ENCODE measurements at places on chromosomes 12 and 14. TPM values are rescaled to one million over a fixed set of nuclear protein-coding genes. Genes with fewer than 3 reads are reported as not detected.
A peak's percentile ranks its signal among the peaks of the same experiment; 100 is the strongest.

TSPAN19 gene
- total RNA-seq = not detected

PLBD1 gene
- not detected for total RNA-seq

TC2N gene
- total RNA-seq = 0.59 TPM

MYF6 gene
- not detected for total RNA-seq

TAS2R8 gene
- not detected for total RNA-seq

CACNA1C gene
- 5.2 TPM for total RNA-seq

- H3K27me3 ChIP-seq = peaks cover 32% of the 10 kb centered on the region
- H3K4me1 ChIP-seq = no peaks in the 10 kb centered on the region
- H3K4me3 ChIP-seq = no peak overlapping the region
- no peaks in the 10 kb centered on the region for H3K36me3 ChIP-seq
- no peak overlapping the region for H3K27ac ChIP-seq
Measured at GRCh38 chr12:13307143-13307816, 110.8 kb downstream of the EMP1 start.

- H3K27me3 ChIP-seq = no peaks in the 10 kb centered on the region
- no peaks in the 10 kb centered on the region for H3K36me3 ChIP-seq
- peaks cover 5% of the 10 kb centered on the region for H3K4me1 ChIP-seq
- DNase-seq = no peak
- no peak overlapping the region for H3K27ac ChIP-seq
Measured at GRCh38 chr12:52395761-52396434, 10.2 kb downstream of the KRT82 start.

GRCh38 chr12:2479851-2480535, 314.8 kb upstream of the FKBP4 start:
- H3K4me1 ChIP-seq = no peaks in the 10 kb centered on the region
- H3K27ac ChIP-seq = no peak overlapping the region
- H3K4me3 ChIP-seq = no peak overlapping the region
- no peak for DNase-seq
- no peaks in the 10 kb centered on the region for H3K27me3 ChIP-seq

GRCh38 chr14:75428230-75429104, 645 bp downstream of the JDP2 start:
- no peak for DNase-seq
- peaks cover 7% of the 10 kb centered on the region for H3K36me3 ChIP-seq
- H3K4me3 ChIP-seq = peak overlapping the region; percentile 77
- H3K4me1 ChIP-seq = peaks cover 10% of the 10 kb centered on the region
- H3K27me3 ChIP-seq = no peaks in the 10 kb centered on the region

DNA sequence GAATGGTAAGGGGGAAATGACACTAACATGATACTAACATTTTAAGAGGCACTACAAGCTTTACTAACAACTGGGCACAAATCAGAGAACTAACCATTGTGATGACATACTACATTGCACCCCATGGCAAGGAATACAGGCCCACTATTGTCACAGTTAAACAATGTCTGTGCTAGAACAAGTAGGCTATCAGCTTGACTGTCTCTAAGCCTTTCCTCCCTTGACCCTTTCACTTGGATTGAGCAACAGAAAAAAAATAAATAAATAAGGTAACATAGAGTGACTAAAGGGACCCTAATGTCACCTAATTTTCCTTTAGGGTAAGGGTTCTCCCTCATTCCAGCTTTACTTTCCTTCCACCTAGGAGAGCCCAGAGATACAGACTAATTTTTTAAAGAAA, 4.4 kb downstream of the SLC38A2 start:
- peak overlapping the region; percentile 82 for H3K4me3 ChIP-seq
- no peak for DNase-seq
- no peaks in the 10 kb centered on the region for H3K27me3 ChIP-seq
- H3K36me3 ChIP-seq = peaks cover 81% of the 10 kb centered on the region

DNA sequence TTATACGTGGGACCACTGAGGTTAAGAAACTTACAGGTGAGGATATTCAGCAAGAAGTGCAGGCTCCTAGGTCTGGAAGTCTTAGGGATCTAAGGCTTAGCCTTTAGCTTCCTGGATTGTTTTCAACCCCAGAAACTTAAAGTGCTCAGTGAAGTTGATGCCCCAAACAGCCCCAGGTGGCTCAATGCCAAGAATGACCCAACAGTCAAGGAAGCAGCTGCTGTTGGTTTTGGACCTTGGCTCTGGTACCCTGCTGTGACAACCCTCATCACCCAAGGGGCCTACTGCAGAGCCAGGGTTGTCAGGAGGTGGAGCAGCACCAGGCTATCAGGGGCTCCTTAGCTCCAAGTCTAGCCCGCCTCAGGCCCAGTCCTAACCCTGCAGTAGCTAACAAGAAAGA, 36.8 kb downstream of the VDR start:
- no peak overlapping the region for H3K4me3 ChIP-seq
- no peaks in the 10 kb centered on the region for H3K36me3 ChIP-seq
- no peak overlapping the region for H3K27ac ChIP-seq
- no peaks in the 10 kb centered on the region for H3K27me3 ChIP-seq

GRCh38 chr12:123910761-123911193, 61.9 kb downstream of the CCDC92 start:
- no peaks in the 10 kb centered on the region for H3K36me3 ChIP-seq
- DNase-seq = peak; percentile 43
- no peak overlapping the region for H3K4me3 ChIP-seq
- no peak overlapping the region for H3K27ac ChIP-seq

DNA sequence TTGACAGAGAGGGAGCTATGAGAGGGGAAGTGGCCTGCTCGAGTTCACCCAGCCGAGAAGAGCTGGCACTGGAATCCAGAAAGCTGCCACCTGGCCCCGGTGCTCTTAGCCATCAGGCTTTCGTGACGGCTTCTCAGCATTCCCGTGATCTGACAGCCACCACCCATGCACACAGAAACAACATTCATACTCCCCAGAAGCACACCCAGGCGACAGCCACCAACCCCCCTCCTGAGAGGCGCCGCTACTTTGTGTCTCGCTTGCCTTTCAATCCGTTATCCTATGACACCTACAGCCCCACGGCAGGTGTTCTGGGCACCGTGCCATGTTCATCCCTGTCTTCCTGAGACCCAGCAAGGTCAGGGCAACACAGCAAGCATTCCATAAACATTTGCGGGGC, 31.4 kb downstream of the PSMC1 start:
- no peak for DNase-seq
- no peaks in the 10 kb centered on the region for H3K4me1 ChIP-seq
- H3K36me3 ChIP-seq = peaks cover 23% of the 10 kb centered on the region
- H3K4me3 ChIP-seq = no peak overlapping the region

DNA sequence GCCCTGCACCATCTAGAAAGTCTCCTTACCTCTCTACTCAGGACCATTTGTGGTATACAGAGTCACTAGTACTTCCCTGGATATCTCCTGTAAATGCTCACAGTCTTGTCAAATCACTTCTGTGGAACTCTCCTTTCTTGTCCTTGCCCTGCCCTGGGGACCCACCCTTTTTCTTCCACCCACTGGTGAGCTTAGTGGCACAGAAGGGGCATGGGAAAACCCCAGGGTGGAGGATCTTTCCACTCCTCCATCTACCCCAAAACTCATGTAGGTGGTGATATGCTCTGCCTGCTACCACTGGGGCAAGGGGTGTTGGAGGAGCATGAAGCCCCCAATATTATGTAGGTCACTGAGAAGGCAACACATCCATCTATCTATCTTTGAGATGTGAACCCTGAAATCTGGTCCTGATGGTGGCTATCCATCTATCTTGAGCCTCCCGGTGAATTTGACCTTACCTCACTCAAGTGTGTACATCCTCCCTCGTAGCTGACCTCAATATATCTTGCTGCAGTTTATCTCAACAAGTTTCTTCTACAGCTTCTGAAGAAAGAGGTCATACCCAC, 943 bp downstream of the TESPA1 start:
- H3K36me3 ChIP-seq = no peaks in the 10 kb centered on the region
- DNase-seq = no peak
- H3K4me3 ChIP-seq = no peak overlapping the region
- no peak overlapping the region for H3K27ac ChIP-seq
- no peaks in the 10 kb centered on the region for H3K4me1 ChIP-seq

DNA sequence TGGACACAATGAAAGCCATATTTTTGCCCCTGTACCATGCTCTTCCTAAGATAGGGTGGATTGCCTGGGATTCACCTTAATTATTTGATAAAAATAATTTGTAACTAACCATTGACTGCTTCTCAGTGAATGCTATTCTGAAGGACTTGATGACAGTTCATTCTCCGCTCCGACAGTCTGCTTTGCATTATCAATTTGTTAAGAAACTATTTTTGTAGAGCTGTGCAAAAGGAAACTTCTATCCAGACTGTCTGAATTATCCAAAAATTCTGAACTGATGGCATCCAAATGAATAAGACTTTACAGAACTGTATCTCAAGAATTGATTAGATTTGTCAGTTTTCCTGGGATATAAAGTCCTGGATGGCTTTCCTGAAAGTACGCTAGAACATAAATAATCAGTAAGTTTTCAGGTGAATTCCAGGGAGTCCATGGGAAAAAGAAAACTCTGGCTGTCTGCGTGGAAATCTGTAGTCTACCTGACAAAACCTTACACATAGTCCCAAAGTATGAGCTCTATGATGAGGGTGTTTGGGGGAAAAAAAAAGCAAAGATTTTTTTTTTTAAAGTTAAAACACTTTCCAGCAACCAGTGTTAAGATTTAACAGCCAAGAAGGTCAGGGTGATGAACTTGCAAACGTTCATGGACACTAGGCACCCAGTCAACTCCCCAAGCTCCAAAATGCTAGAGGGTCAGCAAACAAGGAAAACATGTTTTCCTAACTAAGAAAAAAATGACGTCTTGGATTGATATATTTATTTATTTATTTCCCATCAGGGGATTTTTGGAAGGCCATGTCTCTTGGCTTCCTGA, 291.1 kb upstream of the TBX3 start:
- DNase-seq = no peak
- H3K4me1 ChIP-seq = no peaks in the 10 kb centered on the region
- H3K4me3 ChIP-seq = no peak overlapping the region

DNA sequence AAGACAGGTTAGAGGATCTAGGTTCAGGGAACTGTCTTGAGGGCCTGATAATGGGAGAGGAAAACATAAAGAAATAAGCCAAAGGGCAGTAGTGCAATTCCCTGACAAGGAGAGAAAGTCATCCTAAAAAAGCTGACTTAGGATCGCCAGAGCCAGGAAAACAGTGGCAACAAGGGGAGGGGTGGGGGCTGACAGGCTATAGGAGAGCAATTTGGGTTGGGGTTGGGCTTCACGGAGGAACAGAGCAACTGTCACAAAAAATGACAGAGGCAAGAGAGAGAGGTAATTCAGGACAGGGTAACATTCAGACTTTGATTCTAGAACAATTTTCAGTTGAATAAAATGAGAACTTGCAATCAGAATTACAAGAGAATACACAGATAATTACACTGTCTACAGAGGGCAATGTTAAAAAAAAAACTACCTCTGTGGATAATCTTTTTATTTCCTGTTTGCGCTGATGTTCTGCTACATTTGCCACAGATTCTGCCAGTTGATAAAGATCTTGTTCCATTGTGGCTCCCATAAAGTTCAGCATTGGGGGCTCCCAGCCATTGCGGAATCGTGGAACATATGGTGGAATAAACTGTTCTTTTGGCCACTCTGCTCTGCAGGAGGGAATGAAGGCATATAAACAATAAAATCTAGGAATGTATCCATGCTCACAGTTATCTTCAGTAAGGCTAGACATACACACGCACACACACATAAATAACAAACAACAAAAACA, 138.6 kb downstream of the EPS8 start:
- no peak overlapping the region for H3K4me3 ChIP-seq
- no peaks in the 10 kb centered on the region for H3K27me3 ChIP-seq
- peaks cover 4% of the 10 kb centered on the region for H3K4me1 ChIP-seq
- H3K27ac ChIP-seq = no peak overlapping the region
- H3K36me3 ChIP-seq = no peaks in the 10 kb centered on the region
- peak; percentile 30 for DNase-seq

Measured in A673 (cell line).